ENCODE measurements at places on chromosomes 5 and 9.

DNA sequence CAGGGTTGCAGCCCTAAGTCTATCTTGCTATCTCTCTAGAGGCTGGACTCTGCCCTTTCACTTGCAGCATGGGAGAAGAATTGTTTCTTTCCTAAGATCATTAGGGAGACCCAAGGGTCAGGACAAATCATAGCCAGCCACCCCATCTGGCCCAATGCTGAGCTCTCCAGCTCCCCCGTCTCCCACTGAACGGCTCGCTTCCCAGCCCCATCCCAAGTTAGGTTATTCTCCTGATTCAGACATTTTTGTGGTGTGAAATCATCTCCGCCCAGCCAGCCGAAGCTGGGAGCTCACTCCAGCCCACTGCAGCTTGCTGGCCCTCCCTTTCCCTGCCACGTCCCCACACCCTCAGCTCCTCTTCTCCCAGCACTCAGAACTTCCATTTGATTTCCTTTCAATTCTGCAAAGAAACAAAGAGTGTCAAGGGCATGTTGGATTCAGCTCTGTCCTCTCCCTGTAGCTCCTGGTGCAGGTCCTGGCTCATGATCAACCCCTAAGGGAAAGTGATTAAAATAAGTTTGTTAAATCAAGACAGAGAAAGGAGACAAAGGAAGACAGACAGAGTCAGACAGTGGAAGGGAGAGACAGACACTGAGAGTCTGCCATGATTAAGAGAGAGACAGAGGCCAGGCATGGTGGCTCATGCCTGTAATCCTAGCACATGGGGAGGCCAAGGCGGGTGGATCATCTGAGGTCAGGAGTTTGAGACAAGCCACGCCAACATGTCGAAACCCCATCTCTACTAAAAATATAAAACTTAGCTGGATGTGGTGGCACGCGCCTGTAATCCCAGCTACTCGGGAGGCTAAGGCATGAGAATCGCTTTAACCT, 12.6 kb upstream of the SPARC start:
- no peak for DNase-seq

DNA sequence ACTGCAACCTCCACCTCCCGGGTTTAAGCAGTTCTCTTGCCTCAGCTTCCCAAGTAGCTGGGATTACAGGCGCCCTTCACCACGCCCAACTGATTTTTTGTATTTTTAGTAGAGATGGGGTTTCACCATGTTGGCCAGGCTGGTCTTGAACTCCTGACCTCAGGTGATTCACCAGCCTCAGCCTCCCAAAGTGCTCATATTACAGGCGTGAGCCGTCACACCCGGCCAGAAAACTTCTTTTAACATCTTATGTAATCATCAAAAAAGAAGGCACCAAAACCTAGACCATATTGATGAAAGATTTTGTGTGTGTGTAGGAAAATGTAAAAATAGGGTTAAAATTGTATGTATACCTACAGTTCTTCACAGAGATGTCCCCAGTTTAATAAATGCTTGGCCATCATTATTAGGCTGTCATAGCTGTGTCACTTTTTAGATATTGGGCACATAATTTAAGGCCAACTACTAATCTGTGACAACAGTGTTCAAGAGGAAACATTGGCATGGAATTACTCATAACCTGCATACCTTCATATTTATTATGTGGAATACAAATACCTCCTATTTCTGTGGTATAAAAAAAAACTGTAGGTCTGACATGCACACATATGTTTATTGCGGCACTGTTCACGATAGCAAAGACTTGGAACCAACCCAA, 44.4 kb downstream of the RAD50 start:
- no peak for DNase-seq

- no peak for DNase-seq
These were observed 93.4 kb upstream of the DMAC1 start for GRCh38 chr9:7892975-7893374.

DNA sequence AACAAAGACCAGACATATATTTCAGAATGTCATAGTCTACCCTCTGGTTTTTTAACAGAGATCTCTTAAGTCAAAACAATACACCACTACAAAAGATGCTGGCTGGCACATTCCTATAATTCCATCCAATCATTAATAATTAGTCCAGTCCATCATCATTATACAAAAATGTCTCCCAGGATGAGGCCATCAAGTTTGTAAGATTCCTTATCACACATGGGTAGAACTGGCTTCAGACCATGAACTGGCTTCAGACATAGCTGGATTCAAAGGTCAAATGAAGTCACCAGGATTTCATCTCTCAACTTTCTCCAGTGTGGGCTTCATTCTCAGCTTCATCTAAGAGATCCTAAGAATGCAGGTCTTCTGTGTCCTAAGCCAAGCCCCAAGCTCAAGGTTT, 147.1 kb downstream of the ENC1 start:
- DNase-seq, result no peak

DNA sequence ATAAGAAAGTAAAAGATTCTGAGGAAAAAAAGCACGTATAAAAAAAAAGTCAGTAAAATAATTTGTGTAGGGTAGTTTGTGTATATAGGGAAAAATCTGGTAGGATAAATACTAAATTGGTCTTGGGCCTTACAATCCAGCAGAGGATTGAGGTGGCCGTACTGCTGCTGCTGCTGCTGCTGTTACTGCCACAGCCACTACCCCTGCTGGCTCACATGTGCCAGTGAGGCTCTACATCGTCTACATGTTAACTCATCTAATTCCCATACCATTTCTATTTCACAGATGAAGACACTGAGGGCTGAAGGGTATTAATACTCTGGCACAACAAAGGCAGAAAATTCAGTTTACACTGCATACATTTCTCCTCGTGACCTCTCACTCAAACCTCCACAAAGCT, 928.5 kb downstream of the TLE4 start:
- DNase-seq, result no peak

DNA sequence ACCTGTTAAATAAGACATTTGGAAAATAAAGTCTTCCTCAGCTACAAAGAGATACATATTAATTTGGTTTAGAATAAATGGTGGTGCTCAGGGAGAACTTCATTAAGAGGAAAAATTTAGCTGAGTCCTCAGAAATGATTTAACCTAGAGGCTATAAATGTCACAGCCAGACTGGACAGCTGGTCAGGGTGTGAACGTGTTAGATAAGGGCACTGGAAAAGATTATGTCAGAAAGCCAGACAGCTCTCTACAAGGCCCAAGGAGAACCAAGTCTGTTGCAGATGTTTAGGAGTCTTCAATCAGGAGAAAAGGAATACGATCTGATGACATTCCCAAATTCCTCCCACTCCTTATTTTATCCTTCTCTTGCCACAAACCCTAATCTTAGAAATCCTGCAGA, 265.2 kb downstream of the MAT2B start:
- DNase-seq, result no peak

DNA sequence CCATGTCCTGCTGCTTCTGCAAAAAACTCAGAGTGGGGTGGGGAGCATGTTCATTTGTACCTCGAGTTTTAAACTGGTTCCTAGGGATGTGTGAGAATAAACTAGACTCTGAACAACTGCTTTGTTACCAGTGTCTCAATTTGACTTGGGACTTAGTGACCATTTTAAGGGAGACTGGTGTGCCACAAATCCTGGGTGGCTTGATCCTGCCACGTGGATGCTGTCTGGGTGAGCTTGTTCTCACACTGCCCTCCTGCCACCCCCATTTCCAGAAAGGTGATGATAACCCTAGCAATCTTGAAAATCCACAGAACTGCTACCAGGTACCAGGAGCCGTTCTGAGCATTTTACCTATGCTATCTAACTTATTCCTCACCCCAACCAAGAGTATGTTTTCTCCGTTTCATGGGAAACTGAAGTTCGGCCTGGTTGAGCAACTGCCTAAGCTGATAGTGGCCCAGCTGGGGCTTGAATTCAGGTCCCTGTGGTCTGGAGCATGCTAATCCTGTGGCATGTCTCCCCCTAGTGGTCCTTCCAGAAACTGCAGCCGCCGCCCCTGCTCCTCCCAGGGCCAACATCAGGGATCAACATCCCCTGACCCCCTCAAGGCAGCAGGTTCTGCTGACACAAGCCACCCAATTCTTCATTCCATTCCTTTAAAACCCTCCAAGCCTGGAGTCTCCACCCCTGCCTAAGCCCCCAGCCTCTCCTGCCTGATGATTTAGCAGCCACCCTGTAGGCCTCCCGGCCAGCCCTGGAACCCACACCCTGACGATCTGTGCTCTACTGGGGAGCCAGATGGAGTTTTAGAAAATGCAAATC, 2.8 kb downstream of the IL3 start:
- peak; percentile 66 for DNase-seq

DNA sequence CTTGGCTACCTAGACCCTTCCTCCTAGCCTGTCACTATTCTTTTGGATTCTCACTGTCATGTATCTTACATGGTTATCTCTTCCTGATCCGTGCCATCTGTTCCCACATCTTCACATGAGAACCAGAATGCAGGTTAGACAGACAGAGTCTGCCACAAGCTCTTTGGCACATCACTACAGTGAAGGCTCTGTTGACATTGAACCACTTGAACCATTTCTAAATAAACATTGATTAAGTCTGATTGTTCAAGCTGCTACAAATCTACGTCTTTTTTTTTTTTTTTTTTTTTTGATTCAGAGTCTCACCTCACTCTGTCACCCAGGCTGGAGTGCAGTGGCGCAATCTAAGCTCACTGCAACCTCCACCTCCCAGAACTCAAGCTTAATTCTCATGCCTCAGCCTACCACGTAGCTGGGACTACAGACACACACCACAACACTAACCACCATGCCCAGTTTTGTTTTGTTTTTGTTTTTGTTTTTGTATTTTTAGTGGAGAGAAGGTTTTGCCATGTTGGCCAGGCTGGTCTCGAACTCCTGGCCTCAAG, 85.1 kb upstream of the LRRTM2 start:
- DNase-seq, result no peak

GRCh38 chr5:131242728-131243255, 21.1 kb upstream of the CDC42SE2 start:
- no peak for DNase-seq

DNA sequence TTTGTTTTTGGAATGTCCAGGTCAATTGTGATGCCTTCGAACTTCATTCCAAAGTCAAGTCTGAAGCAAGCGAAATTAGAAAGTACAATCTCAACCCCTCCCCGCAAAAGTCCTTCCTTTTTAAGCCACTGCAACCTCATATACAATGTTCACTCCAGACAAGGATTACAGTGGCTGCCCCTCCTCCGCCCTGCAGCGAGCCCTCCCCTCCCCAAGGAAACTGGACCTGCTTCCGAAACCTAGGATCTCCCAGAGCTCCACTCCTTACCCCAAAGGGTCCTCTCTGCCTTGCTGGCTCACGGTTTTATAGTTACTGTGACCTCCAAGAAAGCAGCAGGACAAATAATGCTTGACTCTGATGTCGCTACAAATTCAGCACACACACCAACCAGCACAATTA, 10.4 kb downstream of the LRRC14B start:
- no peak for DNase-seq

GRCh38 chr5:159786901-159787691, 129.2 kb upstream of the ADRA1B start:
- no peak for DNase-seq

DNA sequence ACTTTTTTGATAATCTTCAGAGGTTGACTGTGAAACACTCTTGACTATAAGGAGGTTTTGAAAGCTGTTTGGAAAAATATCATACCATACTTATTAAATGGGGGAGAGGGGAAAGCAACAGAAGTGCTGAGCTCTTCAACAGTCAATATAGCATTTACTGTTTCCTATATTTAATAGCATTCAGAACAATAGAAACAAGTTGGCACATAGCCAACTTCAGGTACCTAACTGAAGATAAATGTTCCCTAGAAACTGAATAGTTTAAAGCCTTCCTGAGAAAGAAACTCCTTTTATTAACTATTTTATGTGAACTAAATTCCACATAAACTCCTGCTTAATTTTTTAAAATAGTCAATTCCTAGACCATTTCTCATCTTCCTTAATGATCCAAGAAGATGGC, 26.3 kb downstream of the SLC31A1 start:
- DNase-seq, result no peak

- no peak for DNase-seq
These were observed 598.3 kb downstream of the EFNA5 start for GRCh38 chr5:107072440-107072839.

DNA sequence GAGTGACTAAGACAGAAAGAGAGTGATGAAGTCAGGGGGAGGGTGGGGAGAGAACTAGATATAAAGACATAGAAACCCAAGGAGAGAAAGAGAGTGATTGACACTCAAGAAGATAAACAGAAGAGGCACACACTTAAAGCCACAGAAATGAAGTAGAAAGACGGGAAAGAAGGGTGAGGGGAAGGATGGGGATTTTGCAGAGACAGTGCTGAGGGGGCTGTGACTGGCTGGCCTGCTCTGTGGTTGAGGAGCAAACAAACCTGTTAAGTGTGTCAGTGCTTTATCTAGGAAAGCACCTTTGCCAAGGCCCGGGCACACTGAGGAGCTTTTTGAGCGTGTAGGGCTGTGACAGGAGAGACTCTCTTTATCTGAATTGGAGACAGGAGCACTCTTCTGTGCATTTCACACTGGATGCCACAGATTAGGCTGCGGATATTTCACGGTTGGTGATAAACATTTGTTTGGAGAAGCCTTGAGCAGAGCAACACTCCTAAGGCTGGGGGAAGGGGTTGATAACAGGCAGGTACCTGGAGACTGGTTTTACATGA, 109.1 kb downstream of the DOCK2 start:
- DNase-seq, result no peak

- DNase-seq, result no peak
These were observed 26.4 kb downstream of the FBXL7 start for GRCh38 chr5:15526413-15526812.

DNA sequence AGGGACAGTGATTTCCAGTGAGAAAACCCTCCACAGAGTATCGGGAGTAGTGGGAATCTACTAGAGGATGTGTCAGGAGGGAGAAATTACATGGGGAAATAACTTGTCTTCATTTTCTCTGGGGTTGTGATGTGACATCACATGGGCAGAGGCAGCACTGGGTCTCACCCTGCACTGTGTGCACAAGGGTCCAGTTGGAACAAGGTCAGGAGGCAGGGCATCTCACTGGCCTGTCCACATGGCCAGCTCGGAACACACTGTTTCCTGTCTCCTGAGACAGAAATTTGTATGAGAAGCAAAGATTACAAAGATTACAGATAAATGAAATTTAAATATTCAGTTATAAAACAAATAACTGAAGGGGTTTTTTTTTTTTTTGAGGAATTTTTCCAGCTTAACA, 62.6 kb upstream of the ECM2 start:
- no peak for DNase-seq

GRCh38 chr5:178382754-178383164, 150.2 kb upstream of the PHYKPL start:
- peak; percentile 66 for DNase-seq

- no peak for DNase-seq
These were observed 225.1 kb upstream of the TBCA start for GRCh38 chr5:78001197-78001596.

DNA sequence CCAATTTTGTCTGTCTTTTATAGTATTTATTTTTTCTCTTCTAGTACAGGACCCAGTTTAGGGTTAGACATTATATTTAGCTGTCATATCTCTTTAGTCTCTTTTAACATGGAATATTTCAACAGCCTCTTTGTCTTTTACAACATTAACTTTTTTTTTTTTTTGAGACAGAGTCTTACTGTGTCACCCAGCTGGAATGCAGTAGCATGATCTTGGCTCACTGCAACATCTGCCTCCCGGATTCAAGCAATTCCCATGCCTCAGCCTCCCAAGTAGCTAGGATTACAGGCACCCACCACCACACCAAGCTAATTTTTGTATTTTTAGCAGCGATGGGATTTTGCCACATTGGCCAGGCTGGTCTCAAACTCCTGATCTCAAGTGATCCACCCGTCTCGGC, 90.1 kb downstream of the ADAMTS6 start:
- no peak for DNase-seq

Measured in spinal cord (tissue), 10 donors.